Skin of body (tissue), 3 donors: ENCODE measurements at places on chromosomes 13 and 19. TPM values are rescaled to one million over a fixed set of nuclear protein-coding genes. Genes with fewer than 3 reads are reported as not detected.

The BST2 gene
- 6.9 TPM for total RNA-seq

The PDX1 gene
- 0.10 TPM for total RNA-seq

DNA sequence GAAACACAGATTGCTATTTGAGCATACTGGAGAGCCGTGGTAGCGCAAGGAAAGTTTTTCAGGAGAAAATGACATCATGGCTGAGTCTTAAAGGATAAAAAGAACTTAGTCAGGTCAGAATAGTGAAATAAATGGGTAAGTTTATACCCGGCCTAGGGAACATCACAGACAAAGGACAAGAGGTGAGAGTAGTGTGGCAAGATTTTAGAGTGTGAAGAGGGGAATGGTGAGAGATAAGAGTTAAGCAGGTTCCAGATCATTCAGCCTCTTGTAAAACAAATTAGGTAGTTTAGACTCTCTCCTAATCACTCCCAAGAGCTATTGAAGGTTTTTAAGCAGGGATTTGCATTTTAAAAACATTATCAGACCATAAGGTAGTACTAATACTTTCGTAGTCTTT is 116.0 kb upstream of the MAB21L1 start:
- no peak for DNase-seq

- no peak for DNase-seq
Observed at GRCh38 chr13:51797664-51798488, 6.1 kb downstream of the DHRS12 start.

DNA sequence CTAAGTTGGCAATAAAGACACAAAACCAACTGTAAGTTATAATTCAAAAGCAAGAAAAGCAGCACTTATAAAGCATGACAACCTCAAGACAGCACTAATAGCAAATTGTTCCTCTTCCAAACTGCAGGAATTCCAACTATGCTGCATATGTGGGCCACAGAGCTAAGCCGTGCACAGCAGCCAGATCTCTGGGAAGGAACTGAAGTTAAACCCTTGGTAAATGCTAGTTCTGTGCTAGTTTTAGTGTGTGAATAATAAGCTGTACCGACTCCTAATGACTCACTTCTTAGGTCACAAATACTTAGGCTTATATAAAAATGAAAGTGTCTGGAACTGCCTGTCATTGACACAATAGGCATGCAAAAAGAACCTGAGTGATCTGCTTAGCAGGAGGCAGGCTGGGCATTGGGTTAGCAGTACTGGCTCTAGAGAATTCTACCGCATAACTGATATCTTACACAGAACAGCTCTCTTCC is 21.2 kb upstream of the GTF3A start:
- DNase-seq = peak; percentile 76

- DNase-seq = peak; percentile 30
Observed at GRCh38 chr19:45492627-45493470, 4.0 kb downstream of the RTN2 start.
